Brain microvascular endothelial cell (primary cell): ENCODE measurements at places on chromosomes 6 and 20.

- DNase-seq = no peak
These were observed 221.3 kb downstream of the MOXD1 start for GRCh38 chr6:132179955-132180354.

- peak; percentile 73 for DNase-seq
These were observed 18.5 kb upstream of the WFDC10A start for GRCh38 chr20:45611054-45611453.

GRCh38 chr6:66232890-66233289 lies 525.9 kb upstream of the EYS start:
- no peak for DNase-seq

GRCh38 chr20:24986436-24987015 lies 6.0 kb downstream of the APMAP start:
- DNase-seq = no peak

DNA sequence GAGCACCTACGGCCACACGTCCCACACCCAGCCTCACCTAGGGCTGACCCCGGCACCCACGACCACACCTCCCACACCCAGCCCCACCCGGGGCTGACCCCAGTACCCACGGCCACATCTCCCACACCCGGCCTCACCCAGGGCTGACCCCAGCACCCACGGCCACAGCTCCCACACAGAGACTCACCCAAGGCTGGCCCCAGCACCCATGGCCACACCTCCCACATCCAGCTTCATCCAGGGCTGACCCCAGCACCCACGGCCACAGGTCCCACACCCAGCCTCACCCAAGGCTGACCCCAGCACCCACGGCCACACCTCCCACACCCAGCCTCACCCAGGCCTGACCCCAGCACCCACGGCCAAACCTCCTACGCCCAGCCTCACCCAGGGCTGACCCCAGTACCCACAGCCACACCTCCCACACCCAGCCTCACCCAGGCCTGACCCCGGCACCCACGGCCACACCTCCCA lies 36.7 kb downstream of the NINL start:
- no peak for DNase-seq

GRCh38 chr6:63346217-63346835 lies 26.5 kb upstream of the LGSN start:
- DNase-seq = no peak

GRCh38 chr6:42996513-42996912 lies 12.1 kb downstream of the PPP2R5D start:
- no peak for DNase-seq

DNA sequence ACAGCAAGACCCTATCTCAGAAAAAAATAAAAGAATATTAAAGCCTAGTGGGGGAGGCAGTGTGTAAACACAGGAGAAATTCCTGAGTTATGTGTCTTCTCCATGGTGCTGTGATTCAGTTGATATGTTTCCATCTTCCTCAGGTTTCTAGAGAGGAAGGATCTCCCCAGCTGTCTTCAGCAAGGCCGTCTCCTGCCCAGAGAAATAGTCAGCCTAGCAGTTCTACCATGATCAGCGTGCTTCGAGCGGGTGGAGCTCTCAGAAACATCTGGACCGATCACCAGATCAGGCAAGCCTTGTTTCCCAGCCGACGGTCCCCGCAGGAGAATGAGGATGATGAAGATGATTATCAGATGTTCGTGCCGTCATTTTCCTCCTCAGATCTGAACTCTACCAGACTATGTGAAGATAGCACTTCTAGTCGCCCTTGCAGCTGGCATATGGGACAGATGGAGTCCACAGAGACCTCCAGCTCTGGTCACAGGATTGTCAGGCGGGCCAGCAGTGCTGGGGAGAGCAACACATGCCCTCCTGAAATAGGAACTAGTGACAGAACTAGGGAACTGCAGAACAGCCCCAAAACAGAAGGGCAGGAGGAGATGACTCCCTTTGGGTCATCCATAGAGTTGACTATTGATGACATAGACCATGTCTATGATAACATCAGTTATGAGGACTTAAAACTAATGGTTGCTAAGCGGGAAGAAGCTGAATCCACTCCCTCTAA lies 34.9 kb upstream of the MTHFD1L start:
- DNase-seq = peak; percentile 24

DNA sequence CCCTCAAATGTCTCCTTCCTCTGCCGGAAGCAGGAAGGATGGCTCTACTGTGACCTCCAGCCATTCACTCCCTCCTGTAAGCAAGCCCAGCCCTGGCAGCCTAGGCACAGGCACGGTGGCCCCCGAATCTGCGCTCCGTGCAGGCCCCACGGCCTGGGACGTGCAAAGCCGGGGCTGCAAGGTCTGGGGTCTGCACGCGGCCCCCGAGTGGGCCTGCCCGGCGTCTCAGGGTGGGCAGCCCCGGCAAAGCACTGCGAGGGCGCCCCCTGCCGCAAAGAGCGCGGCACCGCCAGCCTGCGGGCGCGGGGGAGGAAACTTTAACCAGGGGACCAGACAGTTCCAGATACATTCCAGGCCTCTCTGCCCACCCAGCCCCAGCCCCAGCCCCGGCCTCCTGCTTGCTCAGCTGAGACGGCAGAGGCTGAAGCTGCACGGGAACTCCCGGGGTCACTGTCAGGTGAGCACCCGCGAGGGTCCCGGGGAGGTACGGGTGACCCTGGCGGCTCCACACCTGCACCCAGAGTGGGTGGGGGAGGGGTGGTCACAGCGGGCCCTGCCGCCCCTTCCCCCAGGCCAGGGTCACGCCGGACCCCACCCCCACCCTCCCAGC lies 98.8 kb downstream of the ASXL1 start:
- DNase-seq = no peak

DNA sequence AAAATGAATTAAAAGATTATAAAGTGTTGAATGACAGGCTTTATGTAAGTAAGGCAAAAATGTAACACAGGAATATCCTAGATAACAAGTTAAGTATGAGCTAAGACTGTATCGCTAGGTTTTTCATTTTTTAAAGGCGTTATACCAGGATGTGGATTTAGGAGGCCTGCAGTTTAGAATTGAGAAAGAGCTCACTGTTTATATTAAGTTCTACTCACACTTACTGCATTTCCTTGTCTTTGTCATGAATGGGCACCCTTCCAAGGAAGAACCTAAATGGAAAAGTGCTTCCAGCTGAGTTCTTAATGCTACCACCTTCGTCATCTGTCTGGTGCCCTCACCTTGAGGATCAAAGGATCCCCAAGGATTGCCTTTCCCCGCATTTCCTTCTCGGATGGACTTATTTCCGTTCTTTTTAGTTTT lies 148.7 kb downstream of the SOX4 start:
- DNase-seq = peak; percentile 78

DNA sequence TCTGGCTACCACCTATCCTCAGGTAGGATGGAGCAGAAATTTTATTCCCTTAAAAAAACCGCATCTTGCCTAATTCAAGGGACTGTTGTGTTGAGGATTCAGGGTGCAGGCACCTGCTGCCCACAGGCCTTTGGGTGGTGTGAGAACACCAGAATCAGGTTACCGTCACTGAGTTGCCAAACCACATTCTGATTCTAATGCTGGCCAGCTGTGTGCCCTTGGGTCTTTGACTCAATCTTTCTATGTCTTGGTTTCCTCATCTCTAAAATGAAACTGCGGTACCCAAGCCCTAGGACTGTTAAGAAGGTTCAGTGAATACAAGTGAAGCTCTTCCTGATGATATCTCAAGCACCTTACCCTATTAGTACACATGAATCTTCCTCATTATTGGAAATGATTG lies 827.3 kb downstream of the DHX35 start:
- no peak for DNase-seq
